Left lung (tissue), 14 donors: ENCODE measurements at places on chromosomes 7 and 10. TPM values are rescaled to one million over a fixed set of nuclear protein-coding genes. Genes with fewer than 3 reads are reported as not detected.

DNA sequence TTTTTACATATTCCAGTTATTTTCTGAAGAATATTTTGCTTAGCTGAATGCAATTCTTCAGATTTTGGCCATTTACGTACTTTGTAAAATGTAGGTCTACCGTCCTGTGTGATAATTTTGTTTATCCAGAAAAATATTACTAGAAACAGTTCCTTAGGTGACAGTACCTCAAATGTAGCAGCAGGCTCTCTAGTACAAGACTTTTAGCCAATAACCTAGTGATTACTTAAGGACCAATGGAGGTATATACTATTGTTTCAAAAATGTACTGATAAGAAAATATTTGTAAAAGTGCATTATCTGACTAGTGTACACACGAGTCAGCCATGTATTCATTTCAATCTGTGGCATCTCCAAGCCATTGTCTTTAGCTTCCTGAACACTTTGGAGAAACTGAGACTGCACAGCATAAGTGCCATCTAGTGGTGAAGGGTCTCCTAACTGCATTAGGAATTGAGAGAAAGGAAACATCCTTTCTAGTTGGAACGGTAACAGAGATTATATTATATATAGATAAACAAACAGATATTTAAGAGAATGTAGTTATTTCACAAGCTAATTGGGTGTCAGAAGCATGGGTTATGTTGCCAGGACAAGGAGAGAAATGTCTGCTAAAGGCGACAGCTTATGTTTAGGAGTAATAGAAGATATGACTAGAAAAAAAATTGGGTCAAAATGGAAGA, 23.7 kb downstream of the RTKN2 start:
- no peak for DNase-seq

- no peak for DNase-seq
Observed at GRCh38 chr10:59606551-59606961, 103.1 kb downstream of the SLC16A9 start.

DNA sequence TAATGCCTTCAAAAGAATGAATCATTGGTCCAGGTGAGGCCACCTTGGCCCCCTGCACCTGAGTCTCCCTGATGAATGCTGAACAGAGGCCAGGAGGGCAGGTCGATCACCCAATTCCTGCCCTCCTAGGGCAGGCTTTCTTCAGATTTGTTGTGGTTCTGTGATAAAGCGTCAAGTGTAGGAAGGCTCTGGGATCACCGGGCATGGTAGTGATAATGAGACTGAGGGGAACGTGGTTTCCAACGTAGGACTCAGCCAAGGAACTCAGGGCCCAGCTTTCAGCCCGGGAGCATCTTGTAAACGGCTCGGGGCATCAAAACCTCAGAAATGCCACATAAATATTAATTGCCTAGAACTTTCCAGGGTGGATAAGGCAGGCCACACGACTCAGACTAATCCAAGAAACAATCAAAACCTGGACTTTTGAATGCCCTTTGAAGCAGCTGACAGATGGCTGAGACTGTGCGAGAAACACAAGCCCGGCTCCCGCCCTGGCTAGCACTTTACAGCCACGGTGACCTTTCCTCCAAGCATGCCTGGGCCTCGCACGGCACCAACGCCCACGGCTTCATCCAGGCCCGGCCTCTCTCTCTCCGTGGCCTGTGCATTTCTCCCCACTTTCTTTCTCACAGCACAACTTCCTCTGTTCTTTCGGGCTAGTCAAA, 239.3 kb upstream of the GRB10 start:
- DNase-seq, result no peak

DNA sequence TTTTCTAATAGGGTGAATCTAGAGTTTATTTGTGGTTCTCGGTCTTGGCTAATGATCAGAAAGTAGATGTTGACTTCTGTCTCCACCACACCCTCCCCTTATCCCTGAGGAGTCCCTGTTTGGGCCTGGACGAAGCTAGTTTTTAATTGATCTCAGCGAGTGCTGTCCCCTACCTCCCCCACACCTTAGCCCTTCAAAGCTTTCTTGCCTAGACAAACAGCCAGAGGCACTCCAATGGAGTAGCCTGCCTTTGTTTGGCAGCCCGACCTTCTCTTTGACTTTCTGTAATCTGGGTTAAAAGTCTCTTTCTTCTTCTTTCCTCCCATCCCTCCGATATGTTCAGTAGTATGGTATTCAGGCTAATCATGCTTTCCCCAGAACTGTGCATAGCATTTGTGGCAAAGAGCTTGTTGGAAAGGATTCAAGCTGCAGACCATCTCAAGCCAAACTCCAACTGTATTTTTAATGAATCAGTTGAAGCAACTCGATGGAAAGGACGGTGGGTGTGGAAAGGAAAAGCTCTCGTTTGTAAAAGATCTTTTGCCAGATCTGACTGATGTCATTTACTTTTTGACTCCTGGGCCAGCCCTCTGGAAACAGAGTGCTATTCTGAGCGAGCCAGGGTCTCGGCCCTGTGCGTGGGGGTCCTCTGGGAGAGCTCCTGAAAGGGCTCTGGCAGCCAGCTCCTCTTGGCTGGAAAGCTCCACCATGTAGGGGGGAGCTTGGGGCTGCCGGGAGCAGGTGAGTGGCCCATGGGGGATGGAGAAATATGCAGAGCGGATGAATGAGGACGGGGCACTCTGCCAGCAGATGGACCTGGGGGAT, 4.5 kb downstream of the FAM180A start:
- DNase-seq, result no peak

The COBL gene
- 3.6 TPM for polyA plus RNA-seq
